AG10803 (cell line): ENCODE measurements at places on chromosomes 4 and X.

- DNase-seq, result peak; percentile 8
Measured at GRCh38 chr4:102430461-102430910, 70.7 kb upstream of the NFKB1 start.

DNA sequence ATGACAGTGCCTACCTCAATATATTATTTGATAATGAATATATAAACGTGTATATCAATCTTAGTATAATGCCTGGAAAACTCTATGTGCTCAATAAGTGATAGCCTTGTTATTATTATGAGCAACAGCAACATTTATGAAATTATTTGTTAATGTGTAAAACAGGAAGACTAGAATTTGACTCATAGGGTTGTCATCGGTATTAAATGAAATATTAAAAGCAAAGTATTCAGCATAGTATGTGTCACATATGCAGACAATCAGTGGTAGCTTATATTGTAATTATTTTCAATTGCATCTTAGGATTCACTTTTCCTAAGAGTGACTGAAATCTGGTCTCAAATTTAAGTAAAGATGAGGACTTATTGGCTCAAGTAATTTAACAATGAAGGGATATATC is 24.6 kb downstream of the SPANXD start:
- no peak for DNase-seq

- peak; percentile 6 for DNase-seq
Measured at GRCh38 chr4:41678086-41678816, 70.3 kb downstream of the PHOX2B start.

- no peak for DNase-seq
Measured at GRCh38 chr4:46249106-46249505, 125.3 kb upstream of the GABRG1 start.

DNA sequence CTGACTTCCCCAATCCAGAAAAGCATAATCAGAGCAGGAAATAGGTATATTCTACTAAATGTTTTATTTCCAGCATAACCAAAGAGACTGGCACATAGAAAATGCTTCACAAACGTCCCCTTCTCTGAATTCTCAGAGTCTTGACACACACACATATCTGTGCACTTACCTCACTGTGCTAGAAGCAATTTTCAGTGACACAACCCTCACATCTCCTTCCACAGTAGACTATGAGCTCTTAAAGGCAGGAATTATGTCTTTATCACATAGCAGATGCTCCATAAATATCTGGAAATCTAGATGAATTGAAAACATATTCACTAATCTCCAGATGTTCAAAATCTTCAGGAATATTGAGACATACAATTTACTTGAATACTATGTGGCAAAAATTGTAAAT is 5.9 kb downstream of the SOWAHB start:
- peak; percentile 51 for DNase-seq

GRCh38 chr4:78361621-78362120 is 189.9 kb upstream of the ANXA3 start:
- no peak for DNase-seq

- DNase-seq, result peak; percentile 17
Measured at GRCh38 chrX:154412468-154412867, 1.1 kb downstream of the TAFAZZIN start.

- no peak for DNase-seq
Measured at GRCh38 chrX:69131886-69132285, 33.4 kb downstream of the PJA1 start.

- DNase-seq, result peak; percentile 71
Measured at GRCh38 chrX:133660281-133660680, 245.0 kb upstream of the GPC4 start.

DNA sequence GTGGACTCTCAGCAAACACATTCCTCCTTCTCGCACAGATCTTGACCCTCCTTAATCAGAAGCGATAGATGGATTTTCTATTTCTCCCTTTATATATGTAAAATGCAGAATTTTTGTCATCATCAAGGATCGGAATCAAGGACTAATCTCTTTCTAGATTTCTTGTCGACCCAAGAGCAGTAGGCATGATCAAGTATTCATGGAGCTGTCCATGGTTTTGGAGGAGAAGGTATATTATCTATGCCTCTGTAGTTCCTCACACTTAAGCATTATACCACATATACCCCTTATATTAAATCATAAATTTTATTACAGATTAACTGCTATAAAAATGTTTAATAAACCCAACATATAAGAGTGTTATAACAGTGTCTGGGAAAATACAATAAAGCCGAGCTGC is 886.8 kb downstream of the NLGN4X start:
- no peak for DNase-seq

DNA sequence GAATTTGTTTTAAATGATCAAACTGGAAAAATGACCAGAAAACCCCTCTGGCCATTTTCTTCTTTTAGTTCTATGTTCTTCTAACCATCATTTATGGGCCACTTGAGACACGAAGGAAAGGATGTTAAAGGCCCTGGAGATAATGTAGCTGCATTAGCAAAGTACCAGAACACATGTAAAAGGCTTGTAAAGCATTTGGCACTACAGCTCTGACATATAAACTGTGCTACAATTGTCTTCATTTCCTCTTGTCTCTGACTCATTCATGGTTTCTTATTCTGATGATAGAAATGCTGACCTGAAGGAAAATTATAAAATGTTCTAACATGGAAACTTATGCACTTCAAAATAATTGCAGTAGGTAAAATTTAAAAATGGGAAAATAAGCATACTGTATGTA is 388.7 kb downstream of the FAT4 start:
- peak; percentile 42 for DNase-seq

DNA sequence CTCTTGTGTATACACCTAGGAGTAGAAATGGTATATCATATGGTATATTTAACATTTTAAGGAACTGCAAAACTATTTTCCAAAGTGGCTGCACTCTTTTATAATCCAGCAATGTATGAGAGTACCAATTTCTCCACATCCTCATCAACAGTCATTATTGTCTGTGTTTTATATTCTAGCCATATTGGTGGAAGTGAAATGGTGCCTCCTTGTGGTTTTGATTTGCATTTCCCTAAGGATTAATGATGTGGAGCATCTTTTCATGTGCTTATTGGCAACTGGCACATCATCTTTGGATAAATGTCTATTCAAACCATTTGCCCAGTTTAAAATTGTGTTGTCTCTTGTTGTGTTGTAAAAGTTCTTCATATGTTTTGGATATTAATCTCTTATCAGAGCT is 9.6 kb downstream of the BMP15 start:
- peak; percentile 11 for DNase-seq

GRCh38 chr4:112593438-112594133 is 43.1 kb downstream of the ZGRF1 start:
- DNase-seq, result no peak

DNA sequence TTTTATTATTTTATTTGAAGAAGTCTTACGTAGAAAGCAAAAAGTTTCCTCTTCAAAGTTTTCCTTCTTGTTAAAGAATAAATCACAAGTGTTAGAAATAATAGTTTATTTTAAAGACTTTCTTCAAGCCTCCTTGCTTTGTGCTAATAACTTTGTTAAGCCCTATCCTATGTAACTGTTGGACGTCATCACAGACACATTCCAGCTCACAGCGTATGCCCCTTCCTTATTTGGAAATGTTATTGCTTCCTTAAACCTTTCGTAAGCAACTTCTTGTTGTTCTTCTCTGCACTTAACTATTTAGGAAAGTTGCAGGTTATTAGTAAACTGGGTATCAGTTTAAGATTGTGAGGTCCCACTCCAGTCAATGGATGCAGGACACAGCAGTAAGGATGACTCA is 7.6 kb upstream of the SRD5A3 start:
- no peak for DNase-seq

DNA sequence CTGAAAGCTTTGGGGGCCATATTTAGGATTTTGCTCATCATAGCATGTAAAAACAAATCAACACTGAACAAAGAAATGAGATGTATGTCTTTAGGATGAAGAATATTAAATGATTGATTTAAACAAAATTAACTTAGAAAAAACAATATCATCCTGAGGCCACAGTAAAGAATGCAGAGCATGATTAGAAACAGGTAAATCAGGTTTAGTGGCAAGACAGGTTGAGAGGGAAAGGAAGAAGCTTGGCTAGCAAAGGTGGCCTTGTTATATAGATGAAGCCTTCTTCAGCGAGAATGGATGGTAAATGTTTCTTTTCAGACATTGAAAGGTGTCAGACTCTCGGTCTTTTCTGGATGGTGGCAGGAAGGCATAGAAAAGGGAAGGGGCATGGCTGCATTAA is 11.9 kb upstream of the MAGEB16 start:
- DNase-seq, result no peak

DNA sequence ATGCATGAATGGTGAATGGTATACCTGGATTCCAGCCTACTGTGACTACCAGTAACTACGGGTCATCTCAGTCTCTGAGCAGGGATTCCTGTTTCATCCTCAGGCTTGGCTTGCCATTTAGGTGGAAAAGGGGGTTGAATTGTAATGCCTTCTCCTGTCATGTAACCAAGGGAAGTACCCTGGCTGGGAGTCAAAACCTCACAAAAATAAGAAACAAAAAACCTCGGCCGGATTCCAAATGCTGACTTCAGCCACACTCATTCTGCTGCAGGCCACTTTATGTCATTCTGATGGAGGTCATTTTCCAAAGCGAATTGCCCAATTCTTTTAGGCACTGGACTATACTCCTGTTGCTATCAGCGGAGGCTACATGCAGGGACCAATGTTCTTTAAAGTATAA is 324.7 kb downstream of the LDB2 start:
- peak; percentile 82 for DNase-seq

GRCh38 chrX:103446665-103447302 is 70.4 kb downstream of the BEX3 start:
- peak; percentile 51 for DNase-seq

DNA sequence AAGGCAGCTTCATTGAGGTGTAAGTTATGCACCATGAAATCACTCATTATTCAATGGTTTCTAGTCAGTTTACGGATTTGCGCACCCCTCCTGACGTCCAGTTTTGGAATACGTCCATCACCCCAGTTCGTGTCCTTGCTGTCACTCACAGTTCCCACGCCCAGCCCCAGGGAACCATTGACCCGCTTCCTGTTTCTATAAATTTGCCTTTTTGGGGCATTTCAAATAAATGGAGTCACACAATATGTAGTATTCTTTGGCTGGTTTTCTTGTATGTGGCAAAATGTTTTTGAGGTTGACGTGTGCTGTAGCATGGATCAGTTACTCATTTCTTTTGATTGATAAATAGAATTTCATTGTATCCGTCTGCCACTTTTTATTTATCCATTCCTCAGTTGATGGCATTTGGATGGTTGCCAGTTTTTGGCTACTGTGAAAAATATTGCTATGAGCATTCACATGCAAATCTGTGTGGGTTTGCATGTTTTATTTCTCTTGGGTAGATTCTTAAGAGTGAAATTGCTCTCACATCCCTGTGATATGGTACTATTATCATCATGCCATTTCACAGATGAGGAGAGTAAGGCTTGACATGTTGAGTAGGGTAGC is 18.4 kb upstream of the SORCS2 start:
- no peak for DNase-seq

GRCh38 chr4:13953083-13953482 is 325.6 kb upstream of the BOD1L1 start:
- no peak for DNase-seq

GRCh38 chrX:137479386-137479785 is 86.5 kb upstream of the ZIC3 start:
- no peak for DNase-seq

DNA sequence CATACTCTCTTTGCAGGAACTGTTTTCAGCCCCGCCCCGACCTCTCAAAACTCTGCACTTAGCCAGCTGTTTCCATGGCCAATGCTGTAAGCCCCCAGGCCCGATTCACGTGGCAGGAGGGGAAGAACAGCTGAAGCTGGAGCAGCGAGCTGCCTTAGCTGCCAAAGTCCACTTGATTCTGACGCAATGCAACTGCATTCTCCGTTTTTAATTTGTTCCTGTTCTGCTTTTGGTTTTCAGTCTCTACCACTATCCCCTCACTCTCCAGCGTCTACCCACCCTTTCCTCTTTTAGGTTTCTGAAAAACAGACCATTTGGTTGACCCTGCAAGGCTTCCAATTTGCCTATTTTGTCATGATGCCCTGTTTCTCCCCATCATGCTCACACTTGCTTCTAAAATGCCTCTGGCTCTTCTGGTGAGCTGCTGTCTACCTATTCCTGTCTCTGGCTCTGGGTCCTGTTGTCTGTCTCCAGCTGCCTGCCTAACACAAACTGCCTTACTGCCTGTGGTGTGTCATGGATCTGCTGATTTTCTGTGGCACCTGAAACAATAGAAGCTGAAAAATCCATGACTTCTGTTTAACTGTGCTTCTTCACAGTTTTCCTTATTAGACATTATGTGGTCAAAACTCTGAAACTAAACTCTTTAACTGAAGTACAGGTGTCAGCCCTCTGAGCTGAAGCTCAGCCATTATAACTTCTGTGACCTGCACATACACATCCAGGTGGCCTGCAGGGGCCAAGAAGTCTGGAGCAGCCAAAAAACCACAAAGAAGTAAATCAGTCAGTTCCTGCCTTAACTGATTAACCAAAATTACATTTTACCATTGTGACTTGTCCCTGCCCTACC is 160.5 kb upstream of the AGTR2 start:
- no peak for DNase-seq

DNA sequence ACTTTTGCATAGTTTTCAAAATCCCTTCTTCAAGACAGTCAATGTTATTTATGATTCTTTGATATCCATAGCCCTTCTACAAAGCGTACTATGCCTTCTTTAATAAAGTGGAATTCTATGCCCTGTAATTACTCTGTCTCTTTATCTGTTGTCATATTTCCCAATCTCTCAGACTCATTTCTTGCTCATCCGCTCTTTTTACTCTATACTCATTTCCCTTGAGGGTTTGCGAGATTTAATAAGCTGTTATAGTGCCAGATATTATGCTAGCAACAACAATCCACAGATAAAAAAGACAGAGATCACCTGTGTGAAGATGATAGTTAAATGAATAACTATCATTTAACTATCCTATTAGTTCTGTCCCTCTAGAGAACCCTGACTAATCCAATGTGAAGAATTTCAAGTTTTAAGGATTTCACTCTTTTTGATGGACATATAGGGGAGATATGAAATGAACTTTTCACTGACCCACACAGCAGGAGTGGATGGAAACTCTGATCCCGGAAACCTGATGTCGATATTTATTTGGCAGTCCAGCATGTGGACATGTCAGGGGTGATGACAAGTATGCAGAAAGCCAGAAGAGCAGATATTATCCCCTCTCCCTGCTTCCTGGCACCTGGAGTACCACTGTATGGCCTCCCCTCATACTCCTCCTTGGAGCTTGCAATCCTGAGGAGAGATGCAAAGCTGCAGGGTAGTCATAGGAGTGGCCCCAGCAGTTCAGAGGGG is 49.7 kb downstream of the TMEM156 start:
- no peak for DNase-seq

GRCh38 chr4:40992472-40993295 is 221.7 kb downstream of the APBB2 start:
- DNase-seq, result peak; percentile 74

GRCh38 chrX:150683536-150684146 is 9.6 kb upstream of the MTMR1 start:
- no peak for DNase-seq

- DNase-seq, result no peak
Measured at GRCh38 chr4:168257768-168258167, 60.8 kb downstream of the DDX60 start.
